ENCODE measurements at places on chromosomes 16 and 17.

DNA sequence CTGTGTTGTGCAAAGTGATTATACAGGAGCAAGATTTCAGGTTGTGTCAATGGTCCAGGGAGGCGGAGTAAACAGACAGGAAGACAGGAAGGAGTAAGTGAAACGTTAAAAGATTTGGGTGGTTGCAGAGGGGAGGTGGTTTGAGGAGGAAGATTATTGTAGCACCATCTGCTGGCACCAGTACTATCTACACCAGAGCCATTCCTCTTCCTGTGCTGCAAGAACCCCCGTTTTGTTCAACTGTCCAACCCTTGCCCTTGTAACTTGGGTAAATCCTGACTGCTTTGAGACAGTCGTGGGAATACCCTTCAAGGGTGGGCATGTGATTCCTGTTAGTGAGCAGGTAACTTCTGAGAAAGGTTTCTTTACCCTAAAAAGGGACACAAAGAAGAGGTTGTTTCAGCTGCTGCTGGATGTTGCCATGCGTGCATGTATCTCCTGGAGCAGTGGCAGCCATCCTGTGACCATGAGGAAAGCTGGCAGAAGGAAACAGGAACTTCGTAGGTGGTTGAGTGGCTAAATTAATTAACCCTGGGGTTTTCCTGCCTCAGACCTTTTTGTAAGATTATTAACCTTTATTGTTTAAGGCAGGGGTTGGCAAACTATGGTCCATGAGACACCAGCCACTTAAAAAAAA, 124.1 kb downstream of the PRKCA start:
- no peak for DNase-seq

GRCh38 chr17:42112552-42113176, at the start of gene DHX58:
Gene DHX58 (minus strand): TSS chr17:42112714. CDS start chr17:42111892, 822 bp downstream.
- DNase-seq = no peak

DNA sequence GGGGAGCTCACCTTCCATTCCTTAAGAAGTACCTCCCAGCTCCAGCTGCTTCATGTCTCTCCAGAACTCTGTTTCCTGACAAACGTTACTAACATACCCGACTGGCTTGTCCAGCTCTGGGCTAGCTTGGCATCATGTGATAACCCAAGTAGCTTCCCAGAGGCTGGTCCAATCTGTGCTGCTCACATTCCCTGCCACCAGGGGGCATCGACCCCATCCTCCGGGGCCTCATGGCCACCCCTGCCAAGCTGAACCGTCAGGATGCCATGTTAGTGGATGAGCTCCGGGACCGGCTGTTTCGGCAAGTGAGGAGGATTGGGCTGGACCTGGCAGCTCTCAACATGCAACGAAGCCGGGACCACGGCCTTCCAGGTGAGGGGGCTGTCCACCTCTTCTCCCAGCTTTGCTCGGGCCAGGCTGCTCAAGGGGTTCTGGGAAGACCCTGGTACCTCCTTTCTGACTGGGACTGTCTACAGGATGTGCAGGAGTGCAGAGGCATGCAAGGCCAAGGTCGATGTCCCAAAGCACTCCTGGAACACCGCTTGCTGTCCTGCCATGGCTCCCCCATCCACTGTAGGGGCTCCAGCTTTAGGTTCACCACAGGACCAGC, 7.6 kb downstream of the EPX start:
- DNase-seq = no peak

- DNase-seq = no peak
These were observed 211.9 kb downstream of the PRKCA start for GRCh38 chr17:66514227-66514806.

DNA sequence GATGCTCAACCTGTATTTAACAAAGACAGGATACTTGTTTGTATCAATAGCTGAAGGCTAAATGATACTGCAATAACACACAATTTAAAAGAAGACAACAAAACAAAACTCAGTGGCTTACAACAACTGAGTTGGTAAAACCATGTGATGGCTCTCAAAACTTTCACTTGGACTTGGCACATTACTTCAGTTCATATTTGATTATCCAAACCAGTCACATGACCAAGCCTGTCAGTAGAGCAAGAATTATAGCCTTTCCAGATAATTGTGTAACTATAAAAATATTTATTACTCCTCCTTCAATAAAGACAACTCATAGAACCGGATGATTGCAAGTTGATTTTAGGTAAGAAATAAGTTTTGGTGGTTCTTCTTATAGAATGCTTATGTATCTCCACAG, 56.8 kb downstream of the NQO1 start:
- no peak for DNase-seq

- DNase-seq = no peak
These were observed 238.0 kb downstream of the PHKB start for GRCh38 chr16:47699106-47699505.

DNA sequence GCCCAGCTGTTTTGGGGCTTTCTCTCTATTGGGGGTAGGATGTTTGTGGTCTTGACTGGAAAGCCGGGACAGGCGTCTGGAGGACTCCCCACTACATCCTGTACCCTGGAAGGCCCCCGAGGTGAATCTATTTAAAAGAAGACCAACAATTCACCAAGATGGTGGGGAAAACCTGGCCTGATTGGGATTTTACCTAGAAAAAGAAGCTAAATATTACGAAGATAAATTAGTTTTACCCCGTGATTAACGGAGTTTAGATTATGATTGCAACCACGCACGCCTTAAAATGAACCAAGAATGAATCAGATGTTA, 779 bp upstream of the CCDC102A start:
- no peak for DNase-seq
